Psoas muscle (tissue), 8 donors: ENCODE measurements at places on chromosomes 1 and 21.

DNA sequence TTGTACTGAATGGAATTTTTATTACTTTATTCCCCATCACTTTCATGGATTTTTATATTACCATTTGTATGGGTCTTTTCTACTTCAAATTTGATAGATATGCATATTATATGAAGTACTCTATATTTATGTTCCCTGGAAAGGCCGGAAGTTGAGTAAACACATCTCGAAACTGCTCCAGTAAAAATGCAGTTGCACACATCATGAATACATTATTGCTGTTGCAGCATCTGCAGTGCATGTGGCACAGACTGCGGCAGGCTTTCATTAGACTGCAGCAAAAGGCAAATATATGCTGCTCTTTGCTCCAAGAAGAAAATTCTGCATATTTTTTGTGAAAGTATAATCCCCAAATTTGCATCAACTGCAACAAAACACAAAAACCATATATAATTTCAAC lies 48.7 kb upstream of the LRRC7 start:
- no peak for DNase-seq

DNA sequence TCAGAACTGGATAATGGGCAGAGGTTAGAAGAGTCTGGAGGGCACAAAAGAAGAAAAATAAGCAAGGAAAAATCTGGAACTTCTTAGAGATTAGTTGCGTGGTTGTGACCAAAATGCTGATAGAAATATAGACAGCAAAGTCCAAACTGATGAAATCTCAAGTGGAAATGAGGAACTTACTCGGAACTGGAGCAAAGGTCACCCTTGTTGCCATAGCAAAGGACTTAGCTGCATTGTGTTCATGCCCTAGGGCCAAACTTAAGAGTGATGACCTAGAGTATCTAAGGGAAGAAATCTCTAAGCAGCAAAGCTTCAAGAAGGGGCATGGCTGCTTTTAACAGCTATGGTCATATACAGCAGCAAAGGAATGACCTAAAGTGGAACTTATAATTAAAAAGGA lies 180.0 kb downstream of the TTLL7 start:
- no peak for DNase-seq

DNA sequence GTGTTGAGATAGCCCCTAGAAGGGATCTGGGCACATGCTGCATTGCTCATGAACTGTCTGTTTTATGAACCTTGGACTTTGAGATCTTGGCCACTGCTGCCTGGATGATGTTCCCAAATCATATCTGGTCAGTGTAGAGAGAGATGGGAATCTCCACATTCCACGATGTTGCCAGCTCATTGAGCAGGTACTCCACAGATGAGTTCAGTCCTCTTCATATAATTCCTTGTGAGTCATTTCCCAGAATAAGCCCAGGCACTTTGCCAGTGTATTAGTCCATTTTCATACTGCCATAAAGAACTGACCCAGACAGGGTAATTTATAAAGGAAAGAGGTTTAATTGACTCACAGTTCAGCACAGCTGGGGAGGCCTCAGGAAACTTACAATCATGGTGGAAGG lies 254.0 kb upstream of the RUNX1 start:
- DNase-seq = no peak

DNA sequence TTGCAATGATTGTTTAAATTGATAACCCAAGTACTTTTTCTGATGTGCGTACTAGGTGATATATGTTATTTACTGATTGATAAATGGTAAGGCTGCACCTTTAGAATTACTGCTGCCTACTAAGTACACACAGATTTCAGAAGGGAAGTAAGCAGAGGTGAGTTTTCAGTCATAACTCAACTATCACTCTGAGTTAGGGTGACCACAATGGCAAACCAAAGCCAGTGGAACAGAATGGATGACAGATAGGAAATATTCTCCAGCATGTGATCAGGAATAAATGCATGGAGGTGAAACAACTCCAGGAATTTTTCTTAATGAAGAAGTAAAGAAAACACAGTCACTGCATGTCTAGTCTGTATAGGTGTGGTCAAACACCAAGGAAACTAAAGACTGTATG lies 7.5 kb upstream of the KCNJ15 start:
- DNase-seq = no peak

DNA sequence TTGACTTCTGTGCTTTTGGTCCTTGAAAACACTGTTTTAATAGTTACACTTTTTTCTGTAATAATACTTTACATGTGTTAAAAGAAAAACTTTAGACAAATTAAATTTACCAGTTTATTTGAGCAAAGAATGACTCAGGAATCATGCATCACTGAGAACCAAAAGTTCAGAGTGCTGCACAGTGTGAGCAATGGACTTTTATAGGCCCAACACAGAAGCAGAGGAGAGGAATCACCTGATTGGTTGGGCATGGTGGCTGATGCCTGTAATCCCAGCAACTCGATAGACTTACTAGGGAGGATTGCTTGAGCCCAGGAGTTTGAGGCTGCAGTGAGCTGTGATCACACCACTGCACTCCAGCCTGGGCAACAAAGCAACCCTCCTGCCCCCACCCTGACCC lies 29.3 kb downstream of the ZNF648 start:
- DNase-seq = no peak

GRCh38 chr1:175250027-175250426 lies 57.5 kb upstream of the KIAA0040 start:
- no peak for DNase-seq

GRCh38 chr1:219322766-219323165 lies 149.1 kb downstream of the LYPLAL1 start:
- no peak for DNase-seq

- DNase-seq = no peak
Measured at GRCh38 chr1:70910013-70910412, 137.6 kb downstream of the PTGER3 start.

- DNase-seq = no peak
Measured at GRCh38 chr1:53986458-53986857, 31.5 kb downstream of the LDLRAD1 start.

GRCh38 chr1:40267767-40268187 lies 9.7 kb downstream of the ZMPSTE24 start:
- no peak for DNase-seq

DNA sequence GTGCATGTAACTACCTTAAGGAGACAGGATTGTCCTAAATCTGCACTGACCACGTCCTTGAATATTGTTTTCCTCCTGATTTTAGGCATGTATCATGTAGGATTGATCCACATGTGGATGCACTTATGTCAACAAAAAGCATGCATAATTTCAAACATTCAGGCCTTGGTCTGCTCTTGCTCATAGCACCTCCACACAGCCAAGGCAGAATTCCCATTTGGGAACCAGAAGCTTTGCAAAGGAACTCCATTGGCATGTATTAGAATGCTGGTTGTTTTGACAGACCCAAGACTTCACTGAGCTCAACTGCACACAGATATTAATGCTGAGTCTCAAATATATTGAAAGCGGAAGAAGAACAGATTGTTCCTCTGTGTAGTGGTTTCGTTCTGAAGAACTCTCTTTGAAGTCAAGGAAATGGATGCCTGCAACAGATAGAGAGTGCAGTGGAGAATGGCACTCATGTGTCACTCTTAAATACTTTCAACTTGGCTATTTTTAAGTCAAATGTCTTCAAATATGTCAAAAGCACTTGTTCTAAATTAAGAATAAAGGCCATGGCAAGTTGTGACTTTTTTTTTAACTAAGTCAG lies 387.6 kb downstream of the LTN1 start:
- no peak for DNase-seq

- no peak for DNase-seq
Measured at GRCh38 chr1:99917214-99917613, 52.6 kb upstream of the SLC35A3 start.

- DNase-seq = peak; percentile 37
Measured at GRCh38 chr1:170660871-170661645, 2.9 kb upstream of the PRRX1 start.

DNA sequence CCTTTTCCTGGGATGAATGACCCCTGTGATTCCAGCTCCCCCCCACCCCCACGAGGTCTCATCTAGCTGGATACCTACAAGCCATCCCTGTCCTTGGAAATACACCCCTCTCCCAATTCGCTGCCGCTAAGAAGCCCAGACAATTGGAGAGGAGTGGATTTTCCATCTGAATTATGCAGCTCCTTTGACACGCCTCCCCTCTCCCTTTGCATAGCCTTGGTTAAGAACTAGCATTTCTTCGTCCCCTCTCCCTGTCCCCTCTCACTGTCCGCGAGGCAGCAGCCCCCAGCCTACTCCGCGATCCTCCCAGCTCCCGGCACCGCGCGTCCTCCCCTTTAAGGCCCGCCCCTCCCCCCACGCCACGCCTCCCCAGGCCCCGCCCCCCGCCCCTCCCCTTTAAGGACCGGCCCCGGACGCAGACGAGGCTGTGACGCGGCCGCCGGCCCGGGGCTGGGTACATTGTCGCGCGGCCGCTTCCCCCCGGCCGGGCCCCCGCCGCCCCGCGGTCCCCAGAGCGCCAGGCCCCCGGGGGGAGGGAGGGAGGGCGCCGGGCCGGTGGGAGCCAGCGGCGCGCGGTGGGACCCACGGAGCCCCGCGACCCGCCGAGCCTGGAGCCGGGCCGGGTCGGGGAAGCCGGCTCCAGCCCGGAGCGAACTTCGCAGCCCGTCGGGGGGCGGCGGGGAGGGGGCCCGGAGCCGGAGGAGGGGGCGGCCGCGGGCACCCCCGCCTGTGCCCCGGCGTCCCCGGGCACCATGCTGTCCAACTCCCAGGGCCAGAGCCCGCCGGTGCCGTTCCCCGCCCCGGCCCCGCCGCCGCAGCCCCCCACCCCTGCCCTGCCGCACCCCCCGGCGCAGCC lies at the start of gene MAPKAPK2:
Gene MAPKAPK2, plus strand, starts transcription at position 428 of the 856 bp plus-strand sequence. Its CDS starts 325 bp downstream, at position 753.
- peak; percentile 90 for DNase-seq

GRCh38 chr1:203033917-203034316 lies 7.6 kb downstream of the PPFIA4 start:
- DNase-seq = no peak

DNA sequence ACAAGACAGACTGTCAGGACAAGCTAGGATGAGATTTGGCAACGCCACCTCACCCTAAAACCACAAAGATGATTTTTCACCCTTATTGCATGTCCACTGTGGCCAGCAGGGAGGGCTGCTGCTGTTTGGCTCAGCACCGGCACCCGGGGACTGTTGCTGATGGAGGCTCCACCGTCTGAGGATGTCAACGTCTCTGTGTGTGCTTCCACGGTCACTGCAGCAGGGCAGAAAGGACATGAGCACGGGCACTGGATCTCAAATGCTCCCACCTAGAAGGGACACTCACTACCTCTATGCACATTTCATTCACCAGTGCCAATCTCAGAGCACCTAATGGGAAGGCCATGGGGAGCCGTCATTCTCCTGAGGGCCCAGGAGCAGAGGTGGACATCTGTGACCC lies 599.6 kb downstream of the PTPRU start:
- no peak for DNase-seq

GRCh38 chr1:64912191-64912590 lies 54.2 kb downstream of the JAK1 start:
- DNase-seq = no peak

- DNase-seq = no peak
Measured at GRCh38 chr1:24899581-24900485, 30.2 kb downstream of the RUNX3 start.

GRCh38 chr21:36882776-36883175 lies 83.7 kb downstream of the HLCS start:
- no peak for DNase-seq

GRCh38 chr1:20361805-20362381 lies 71.2 kb downstream of the VWA5B1 start:
- peak; percentile 82 for DNase-seq

DNA sequence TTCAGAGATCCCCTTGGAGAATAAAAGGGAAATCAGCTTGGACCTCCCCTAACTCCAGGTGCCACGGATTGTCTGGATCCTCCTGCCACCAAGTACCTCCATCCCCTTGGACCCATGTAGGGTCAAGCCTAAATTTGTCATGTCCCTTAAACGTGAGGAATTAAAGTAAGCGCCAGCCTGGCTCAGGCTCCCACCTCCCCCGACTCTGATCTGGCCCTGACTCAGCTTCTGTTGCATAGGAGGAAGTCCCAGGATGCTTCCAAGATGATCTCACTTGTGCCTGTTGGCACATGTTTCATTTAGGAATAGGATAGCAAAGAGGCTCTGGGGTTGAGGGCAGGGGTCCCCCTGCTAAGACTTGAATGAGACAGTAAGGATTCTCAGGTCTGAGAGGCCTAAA lies 231.9 kb upstream of the JUN start:
- DNase-seq = no peak

DNA sequence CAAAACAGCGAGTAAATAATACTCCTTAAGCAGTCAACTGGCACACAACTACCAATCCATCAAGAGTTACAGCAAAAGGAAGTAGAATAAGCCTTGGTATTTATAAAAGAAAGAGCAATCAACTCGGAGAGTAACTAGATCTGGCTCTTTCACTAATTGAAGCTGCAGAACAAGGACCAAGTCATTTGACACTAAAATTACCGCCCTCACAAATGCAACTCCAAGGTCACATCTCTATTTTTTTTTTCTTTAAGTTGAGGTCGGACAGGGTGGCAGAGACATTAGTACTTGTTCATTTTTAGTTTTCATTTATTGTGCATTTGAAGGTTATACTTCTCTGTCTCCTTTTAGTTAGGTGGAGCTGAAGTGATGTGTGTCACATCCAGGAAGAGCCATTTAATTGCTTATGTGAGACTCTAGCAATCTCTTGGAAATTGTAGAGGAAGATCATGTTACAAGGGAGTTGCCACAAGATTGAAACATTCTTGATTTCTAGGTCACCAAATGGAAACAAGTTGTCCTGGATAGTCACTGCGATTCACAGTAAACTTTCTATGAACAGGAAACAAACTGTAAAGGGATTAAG lies 138.1 kb upstream of the ADAMTS5 start:
- no peak for DNase-seq

DNA sequence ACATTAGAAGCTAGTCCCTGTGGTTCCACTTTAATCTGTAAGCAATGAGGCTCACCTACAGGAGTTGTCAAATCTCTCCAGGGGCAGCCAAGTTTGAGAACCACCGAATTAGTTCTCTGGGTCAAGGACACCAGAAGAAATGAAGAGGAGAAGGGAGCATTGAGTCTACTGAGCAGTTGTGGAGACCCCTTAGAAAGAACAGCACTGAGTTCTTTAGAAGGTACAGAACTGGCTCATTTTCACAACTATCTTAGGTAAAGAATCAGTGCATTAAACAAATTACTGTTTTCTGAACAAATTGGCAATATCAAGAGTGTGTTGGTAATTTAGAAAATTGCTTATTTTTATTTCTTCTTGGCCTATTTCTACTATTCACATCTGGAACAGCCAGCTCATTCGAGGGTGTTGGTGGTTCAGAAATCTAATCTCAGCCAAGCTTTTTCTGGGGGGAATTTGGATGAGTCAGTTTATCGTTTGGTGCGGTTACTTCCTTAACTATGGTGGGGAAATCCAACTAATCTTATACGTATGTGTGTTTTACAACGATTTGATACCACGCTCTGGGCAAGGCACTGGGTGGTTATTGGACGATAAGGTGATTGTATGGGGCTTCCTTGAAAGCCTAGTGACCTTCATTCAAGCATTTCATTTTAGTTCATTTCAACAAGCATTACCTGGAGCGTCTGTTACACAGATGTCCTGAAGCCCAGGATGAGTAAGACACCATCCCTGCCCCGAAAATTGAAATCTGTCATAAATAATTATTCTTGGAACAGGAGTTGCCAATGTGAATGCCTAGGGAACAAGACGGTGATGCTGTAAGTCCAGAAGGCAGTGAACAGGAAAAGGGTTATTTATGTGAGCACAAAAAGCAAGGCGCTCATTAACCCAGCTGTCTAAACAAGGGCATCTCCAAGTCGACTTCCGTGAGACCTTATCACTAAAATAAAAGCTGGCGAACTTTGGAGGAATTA lies 52.0 kb upstream of the TMPRSS2 start:
- no peak for DNase-seq
